A549 treated with CORT108297 at 1 μM for 4 hours (cell line): ENCODE measurements at places on chromosomes 4 and X. TPM values are rescaled to one million over a fixed set of nuclear protein-coding genes. Genes with fewer than 3 reads are reported as not detected.

The FBXO8 gene
- total RNA-seq = 8.4 to 11.1 TPM (median 10.1 TPM) in 5 replicates

The GLRA2 gene
- total RNA-seq = not detected in 5 replicates

The RAB41 gene
- not detected in 5 replicates for total RNA-seq

The SCML1 gene
- total RNA-seq = 5.7 to 6.2 TPM (median 5.9 TPM) in 5 replicates

The TKTL2 gene
- not detected in 5 replicates for total RNA-seq

The ADH1C gene
- not detected in 5 replicates for total RNA-seq

The HSFX3 gene
- total RNA-seq = not detected in 5 replicates

The VCX2 gene
- total RNA-seq = not detected in 5 replicates

The AMTN gene
- 0.20 TPM in 1 of 5 replicates, not detected in the others for total RNA-seq

The RBM41 gene
- total RNA-seq = 8.3 to 12.9 TPM (median 9.8 TPM) in 5 replicates

The ARX gene
- 0.25 to 0.58 TPM (median 0.41 TPM) in 5 replicates for total RNA-seq
